ENCODE measurements at places on chromosomes 13 and 19.

GRCh38 chr13:92900446-92900845 lies 326.2 kb upstream of the GPC6 start:
- H3K27ac ChIP-seq: no peak overlapping the region
- no peak overlapping the region for H3K4me3 ChIP-seq
- no peaks in the 10 kb centered on the region for H3K27me3 ChIP-seq
- no peaks in the 10 kb centered on the region for H3K4me1 ChIP-seq
- DNase-seq: no peak

GRCh38 chr19:5192568-5192967 lies 148.0 kb downstream of the PTPRS start:
- no peak for DNase-seq
- no peaks in the 10 kb centered on the region for H3K36me3 ChIP-seq
- peaks cover 20% of the 10 kb centered on the region for H3K4me1 ChIP-seq

- peaks cover 43% of the 10 kb centered on the region for H3K4me1 ChIP-seq
- H3K27ac ChIP-seq: peak overlapping the region; percentile 75
- H3K4me3 ChIP-seq: no peak overlapping the region
- H3K36me3 ChIP-seq: no peaks in the 10 kb centered on the region
- H3K27me3 ChIP-seq: no peaks in the 10 kb centered on the region
- peak; percentile 75 for DNase-seq
Observed at GRCh38 chr19:42246143-42246921, 3.9 kb upstream of the GSK3A start.

DNA sequence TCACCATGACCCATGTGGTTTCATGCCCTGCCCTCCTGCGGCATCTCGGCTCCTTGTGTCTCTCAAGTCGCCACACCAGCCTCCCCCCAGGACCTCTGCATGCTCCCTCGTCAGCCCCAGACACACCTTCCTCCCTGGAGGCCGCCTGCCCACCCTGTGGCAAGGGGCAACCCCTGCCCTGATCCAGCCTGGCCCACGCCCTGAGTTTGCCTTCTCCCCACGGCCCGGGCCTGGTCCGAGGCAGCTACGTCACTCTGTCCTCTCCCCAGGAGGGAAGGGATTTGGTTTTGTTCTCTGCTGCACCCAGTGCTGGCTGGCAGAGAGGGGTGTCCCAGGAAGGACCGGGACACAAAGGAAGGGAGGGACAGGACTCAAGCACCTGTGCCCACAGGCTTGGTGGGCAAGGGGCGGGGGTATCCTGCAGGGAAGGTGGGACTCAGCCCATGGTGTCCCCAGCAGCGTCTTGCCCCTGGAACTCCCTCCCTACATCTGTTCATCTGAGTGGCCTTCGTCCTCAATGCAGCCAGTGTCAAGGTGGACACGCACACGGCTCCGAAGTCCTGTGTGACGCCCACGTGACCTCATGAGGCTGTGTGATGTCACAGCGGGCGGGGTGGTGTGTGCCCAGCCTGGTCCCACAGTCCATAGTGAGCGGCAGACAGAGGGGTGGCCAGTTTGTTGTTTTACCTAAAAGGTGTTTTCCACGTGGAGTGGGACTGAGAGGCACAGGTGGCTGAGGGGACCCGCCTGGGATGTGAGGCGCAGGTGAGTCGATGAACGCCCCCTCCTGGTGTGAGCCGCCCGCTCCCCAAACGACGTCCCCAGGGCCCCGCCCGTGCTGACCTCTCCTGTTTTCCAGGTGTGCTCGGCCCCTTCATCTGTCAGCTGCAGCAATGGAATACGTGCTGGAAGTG lies at the start of gene TEX29:
TEX29 (plus strand) TSS at position 645 of the 914 bp plus-strand sequence; CDS start at position 894, 249 bp downstream.
- no peak for DNase-seq
- H3K4me1 ChIP-seq: no peaks in the 10 kb centered on the region
- H3K27me3 ChIP-seq: no peaks in the 10 kb centered on the region
- H3K36me3 ChIP-seq: no peaks in the 10 kb centered on the region
- H3K27ac ChIP-seq: no peak within 1 kb of the TSS

DNA sequence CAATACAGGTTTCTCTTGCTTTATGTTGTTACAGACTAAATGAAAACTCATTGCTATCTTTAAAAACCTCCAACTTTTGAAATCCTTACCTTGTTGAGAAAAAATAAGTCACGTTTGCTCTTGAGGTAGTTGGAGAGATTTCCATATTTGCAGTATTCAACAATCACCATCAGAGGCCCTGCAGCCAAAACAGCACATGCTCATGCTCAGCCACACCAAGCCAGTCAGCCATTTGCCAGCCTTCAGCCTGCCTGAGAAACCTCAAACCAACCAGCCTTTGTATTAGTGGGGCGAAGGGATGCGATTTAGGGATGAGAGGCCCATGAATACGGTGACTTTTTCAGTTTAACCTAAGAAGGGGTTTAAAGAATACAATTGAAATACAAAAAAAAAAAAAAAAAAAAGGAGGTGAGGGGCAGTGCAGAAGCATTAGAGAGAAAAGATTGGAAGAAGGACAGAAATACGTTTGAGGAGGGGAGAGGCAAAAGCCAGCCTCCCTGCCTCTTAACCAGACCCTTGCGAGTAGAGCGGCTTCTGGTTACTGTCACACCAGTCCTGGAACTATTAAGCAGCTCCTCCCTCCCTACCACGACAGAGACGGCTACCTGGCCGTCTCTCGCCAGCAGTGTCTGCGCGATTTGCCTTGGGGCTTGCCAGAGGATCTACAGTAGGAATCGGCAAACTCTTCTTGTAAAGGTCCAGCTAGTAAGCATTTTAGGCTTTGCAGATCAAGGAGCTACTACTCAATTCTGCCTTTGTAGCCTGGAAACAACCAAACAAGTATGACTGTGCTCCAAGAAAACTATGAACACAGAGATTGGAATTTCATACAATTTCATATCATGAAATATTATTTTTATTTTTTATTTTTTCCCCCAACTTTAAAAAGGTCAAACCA lies 167.3 kb downstream of the FLT1 start:
- H3K36me3 ChIP-seq: peaks cover 17% of the 10 kb centered on the region
- no peak for DNase-seq
- 0 out of 2 replicates have a peak overlapping the region, but pooled peaks have one; percentile 31 for H3K27ac ChIP-seq
- no peak overlapping the region for H3K4me3 ChIP-seq
- peaks cover 19% of the 10 kb centered on the region for H3K4me1 ChIP-seq
- no peaks in the 10 kb centered on the region for H3K27me3 ChIP-seq

All from WTC11 (cell line).